ENCODE measurements at places on chromosomes 11 and 22. TPM values are rescaled to one million over a fixed set of nuclear protein-coding genes. Genes with fewer than 3 reads are reported as not detected.

OR52I2 gene
- not detected for total RNA-seq

CRYBB3 gene
- not detected for total RNA-seq

SCT gene
- not detected for total RNA-seq

C11orf16 gene
- total RNA-seq: not detected

TBX1 gene
- 0.79 TPM for total RNA-seq

EXPH5 gene
- 29.8 TPM for total RNA-seq

ZNF214 gene
- 1.7 TPM for total RNA-seq

MMP12 gene
- not detected for total RNA-seq

CSNK2A3 gene
- total RNA-seq: 1.2 TPM

OR4A16 gene
- total RNA-seq: not detected

RAB3IL1 gene
- 0.79 TPM for total RNA-seq

SLC25A18 gene
- total RNA-seq: not detected

PIM3 gene
- 25.5 TPM for total RNA-seq

OSM gene
- total RNA-seq: not detected

MRPL16 gene
- 27.5 TPM for total RNA-seq

SAA1 gene
- total RNA-seq: not detected

VSTM5 gene
- total RNA-seq: 0.39 TPM

RBFOX2 gene
- total RNA-seq: 229 TPM

CNTF gene
- total RNA-seq: 2.5 TPM

SLC22A12 gene
- total RNA-seq: not detected

TPBGL gene
- under 0.01 TPM for total RNA-seq

FGF19 gene
- total RNA-seq: not detected

WT1 gene
- not detected for total RNA-seq

OR51B5 gene
- total RNA-seq: not detected

LGALS12 gene
- not detected for total RNA-seq

MYRF gene
- total RNA-seq: 1.2 TPM

NECTIN1 gene
- total RNA-seq: 9.0 TPM

TMEM191C gene
- 2.7 TPM for total RNA-seq

TBRG1 gene
- total RNA-seq: 28.6 TPM

RHOD gene
- 51.4 TPM for total RNA-seq

CAT gene
- total RNA-seq: 26.7 TPM

CFL1 gene
- total RNA-seq: 949 TPM

ACTN3 gene
- not detected for total RNA-seq

HTR3B gene
- total RNA-seq: not detected

E2F8 gene
- 0.65 TPM for total RNA-seq

HEPN1 gene
- not detected for total RNA-seq

FXYD6 gene
- total RNA-seq: not detected

DEFB131B gene
- not detected for total RNA-seq

NOX4 gene
- total RNA-seq: 1.6 TPM

APOBEC3G gene
- 6.7 TPM for total RNA-seq

CCDC81 gene
- 0.79 TPM for total RNA-seq

All from placental epithelial cell (primary cell).